ENCODE measurements at places on chromosomes 13 and 19. TPM values are rescaled to one million over a fixed set of nuclear protein-coding genes. Genes with fewer than 3 reads are reported as not detected.

The SPACA4 gene
- not detected for total RNA-seq

The IGFL2 gene
- total RNA-seq: not detected

The PIH1D1 gene
- total RNA-seq: 155 TPM

The LMO7 gene
- total RNA-seq: 24.3 TPM

The IGSF23 gene
- total RNA-seq: not detected

The GPR12 gene
- 0.15 TPM for total RNA-seq

The CDC42EP5 gene
- total RNA-seq: 4.8 TPM

The KATNAL1 gene
- total RNA-seq: 10.2 TPM

The CGB5 gene
- total RNA-seq: not detected

The RYR1 gene
- 10.7 TPM for total RNA-seq

The ZNF823 gene
- total RNA-seq: 2.9 TPM

- no peaks in the 10 kb centered on the region for H3K27me3 ChIP-seq
- no peak overlapping the region for H3K27ac ChIP-seq
- DNase-seq: no peak
These were observed 703 bp downstream of the RASGRP4 start for GRCh38 chr19:38425222-38425809.

GRCh38 chr13:113046128-113046882 lies 59.3 kb upstream of the F7 start:
- H3K27ac ChIP-seq: no peak overlapping the region
- no peaks in the 10 kb centered on the region for H3K27me3 ChIP-seq
- H3K4me3 ChIP-seq: no peak overlapping the region

GRCh38 chr13:114314074-114314912 lies at the start of gene CHAMP1:
Gene CHAMP1 (plus strand): TSS chr13:114314503. CDS start chr13:114323843, 9,340 bp downstream.
- H3K4me3 ChIP-seq: peak within 1 kb of the TSS; percentile 72
- peaks cover 3% of the 10 kb centered on the region for H3K36me3 ChIP-seq
- peak; percentile 59 for DNase-seq
- no peaks in the 10 kb centered on the region for H3K27me3 ChIP-seq
- no peaks in the 10 kb centered on the region for H3K4me1 ChIP-seq

DNA sequence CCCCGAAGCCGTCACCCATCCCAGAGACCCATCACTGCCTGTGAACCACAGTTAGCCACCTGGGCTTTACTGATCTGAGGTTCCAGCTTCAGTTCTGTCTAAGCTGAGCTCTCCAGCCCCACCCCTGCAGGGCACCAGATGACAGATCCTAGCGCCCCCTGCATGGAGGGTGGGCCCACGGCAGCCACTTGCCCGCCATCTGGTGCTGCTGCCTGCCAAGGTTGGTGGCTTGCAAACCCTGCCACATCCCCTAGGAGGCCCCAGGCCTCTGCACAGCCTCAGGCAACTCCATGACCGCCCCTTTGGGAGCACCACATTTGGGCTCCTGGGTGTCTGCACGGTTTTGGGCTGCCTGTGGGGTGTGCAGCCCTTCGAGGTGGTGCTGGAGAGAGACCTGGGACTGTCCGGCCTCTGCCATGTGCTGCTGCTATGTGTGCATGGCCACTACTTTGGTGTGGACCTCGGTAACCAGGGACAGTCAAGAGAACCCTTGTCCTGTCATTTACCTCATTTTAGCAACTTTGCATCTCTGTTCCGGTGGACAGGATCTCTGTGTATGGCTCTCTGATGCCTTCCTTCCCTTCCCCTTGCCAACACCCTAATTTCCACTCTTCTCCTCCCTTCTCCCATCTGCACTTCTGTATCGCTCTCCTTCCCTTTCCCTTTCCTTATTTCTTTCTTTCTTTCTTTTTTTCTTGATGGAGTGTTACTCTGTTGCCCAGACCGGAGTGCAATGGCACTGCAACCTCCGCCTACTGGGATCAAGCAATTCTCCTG lies 17.4 kb upstream of the SDHAF1 start:
- DNase-seq: peak; percentile 86
- H3K36me3 ChIP-seq: no peaks in the 10 kb centered on the region
- no peaks in the 10 kb centered on the region for H3K4me1 ChIP-seq
- no peaks in the 10 kb centered on the region for H3K27me3 ChIP-seq
- H3K27ac ChIP-seq: no peak overlapping the region

- H3K4me1 ChIP-seq: no peaks in the 10 kb centered on the region
- DNase-seq: no peak
- no peaks in the 10 kb centered on the region for H3K27me3 ChIP-seq
- 0 out of 2 replicates have a peak overlapping the region, but pooled peaks have one; percentile 15 for H3K27ac ChIP-seq
These were observed 15.2 kb downstream of the TNNT1 start for GRCh38 chr19:55133639-55134444.

DNA sequence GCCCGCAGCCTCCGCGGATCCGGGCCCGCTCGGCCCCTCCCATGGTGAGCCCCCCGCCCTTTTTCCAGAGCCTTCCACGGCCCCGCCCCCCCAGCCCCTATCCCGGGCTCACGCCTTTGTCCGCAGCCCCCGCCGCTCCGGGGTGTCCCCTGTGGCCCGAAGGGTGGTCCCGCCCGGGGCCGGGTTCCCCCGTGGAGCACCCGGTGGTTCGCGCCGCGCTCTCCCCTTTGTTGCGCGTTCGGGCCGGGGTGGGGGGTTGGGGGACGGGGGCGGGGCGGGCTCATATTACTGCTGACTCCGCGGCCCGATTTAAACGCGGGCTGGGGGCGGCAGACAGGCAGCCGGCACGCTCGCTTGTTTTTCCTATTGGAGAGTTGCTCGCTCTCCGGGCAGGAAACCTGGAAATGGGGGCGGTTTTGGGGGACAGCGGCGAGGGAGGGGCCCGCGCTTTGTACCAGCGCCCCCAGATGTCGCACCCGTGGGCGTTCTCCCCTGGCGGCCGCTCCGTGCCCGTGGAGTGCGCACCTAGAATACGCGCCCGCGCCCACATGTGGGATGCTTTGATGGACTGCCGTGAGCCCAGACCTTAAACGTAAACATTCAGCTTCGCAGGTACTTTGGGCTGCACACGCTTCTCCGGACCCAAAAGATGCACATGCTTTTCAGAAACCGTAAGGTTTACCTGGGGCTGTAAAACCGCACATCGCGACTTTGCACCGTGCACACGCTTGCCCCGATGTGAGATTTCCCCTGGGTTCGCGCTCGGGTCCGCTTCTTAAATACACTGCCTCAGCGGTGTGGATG lies 699 bp downstream of the PTOV1 start:
- H3K4me1 ChIP-seq: peaks cover 7% of the 10 kb centered on the region
- H3K36me3 ChIP-seq: peaks cover 15% of the 10 kb centered on the region
- H3K27ac ChIP-seq: peak overlapping the region; percentile 87
- H3K27me3 ChIP-seq: no peaks in the 10 kb centered on the region

DNA sequence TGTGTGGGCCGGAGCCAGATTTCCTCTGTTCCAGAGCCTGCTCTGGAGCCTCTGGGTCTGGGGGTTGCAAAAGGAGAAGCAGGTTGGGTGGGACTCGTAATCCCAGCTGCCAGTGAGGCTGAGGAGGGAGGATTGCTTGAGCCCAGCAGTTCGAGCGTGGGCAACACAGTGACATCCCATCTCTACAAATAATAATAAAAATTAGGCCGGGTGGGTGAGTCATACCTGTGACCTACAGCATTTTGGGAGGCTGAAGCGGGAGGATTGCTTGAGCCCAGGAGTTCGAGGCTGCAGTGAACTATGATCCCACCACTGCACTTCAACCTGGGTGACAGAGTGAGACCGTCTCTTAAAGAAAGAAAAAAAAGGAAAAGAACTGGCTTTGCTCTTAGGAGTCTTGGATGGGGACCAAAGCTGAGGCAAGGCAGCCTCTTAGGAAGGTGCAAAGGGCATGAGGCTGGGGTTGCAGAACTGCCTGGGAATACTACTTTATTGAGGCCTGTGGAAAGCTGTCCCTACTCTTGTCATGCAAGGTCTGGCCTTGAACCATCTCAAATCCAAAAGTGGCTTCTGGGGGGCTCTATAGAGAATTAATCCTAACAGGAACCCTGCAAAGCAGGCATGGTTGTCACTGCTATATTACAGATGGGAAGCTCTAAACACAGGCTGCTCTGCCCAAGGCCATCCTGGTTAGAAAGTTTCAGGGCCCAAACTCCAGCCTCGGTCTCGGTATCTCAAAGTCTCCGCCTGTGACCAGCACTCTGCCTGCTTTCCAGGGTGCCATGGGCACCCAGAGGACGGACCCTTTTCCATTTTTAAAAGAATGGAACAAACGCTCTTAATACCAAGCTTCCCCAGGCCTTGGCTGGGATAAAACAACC lies 880 bp upstream of the C19orf12 start:
- H3K4me1 ChIP-seq: no peaks in the 10 kb centered on the region
- no peaks in the 10 kb centered on the region for H3K36me3 ChIP-seq
- peak overlapping the region; percentile 69 for H3K4me3 ChIP-seq
- DNase-seq: no peak

- peak within 1 kb of the TSS; percentile 20 for H3K4me3 ChIP-seq
- no peaks in the 10 kb centered on the region for H3K36me3 ChIP-seq
These were observed at the start of gene ICAM4 for GRCh38 chr19:10286803-10287737. Gene ICAM4 (plus strand): TSS chr19:10286955. CDS start chr19:10287013, 58 bp downstream.

DNA sequence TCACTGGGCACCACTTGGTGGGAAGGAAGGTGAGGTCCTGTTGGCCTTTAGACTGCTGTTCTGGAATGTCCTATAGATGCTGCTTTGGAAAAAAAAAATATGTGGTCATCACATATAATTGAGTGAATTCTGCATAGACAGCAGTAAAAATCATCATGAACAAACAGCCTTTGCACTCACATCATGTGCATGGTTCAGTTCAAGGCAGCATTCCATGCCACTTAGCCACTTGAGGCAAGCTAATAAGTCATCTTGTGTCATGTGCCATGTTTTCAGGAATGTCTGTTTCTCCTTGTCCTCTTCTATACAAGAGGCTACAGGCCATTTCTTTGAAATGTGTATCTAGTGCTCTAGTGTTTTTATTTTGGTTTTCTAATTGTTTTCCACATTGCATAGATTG lies 43.9 kb upstream of the TSC22D1 start:
- H3K4me1 ChIP-seq: no peaks in the 10 kb centered on the region
- no peak overlapping the region for H3K4me3 ChIP-seq
- H3K36me3 ChIP-seq: no peaks in the 10 kb centered on the region

DNA sequence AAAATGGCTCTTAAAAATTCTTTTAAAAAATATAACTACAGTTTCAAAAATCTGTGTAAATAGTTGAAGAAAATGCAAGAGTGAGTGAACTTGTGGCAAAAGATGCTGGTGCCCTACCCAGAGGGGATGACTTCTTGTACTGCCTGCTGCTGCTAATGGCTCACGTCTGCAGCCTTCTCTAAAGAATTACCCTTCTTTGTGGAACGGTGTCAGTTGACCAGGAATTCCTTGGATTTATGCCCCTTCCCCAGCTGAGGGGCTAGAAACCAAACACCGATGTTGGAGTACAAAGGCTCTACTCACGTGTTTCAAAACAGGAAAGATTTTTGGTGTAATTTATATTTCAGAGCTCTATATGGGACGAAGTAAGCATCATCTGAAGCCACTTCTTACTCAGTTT lies 1582.8 kb downstream of the OLFM4 start:
- no peaks in the 10 kb centered on the region for H3K27me3 ChIP-seq
- no peak for DNase-seq
- no peak overlapping the region for H3K4me3 ChIP-seq
- H3K27ac ChIP-seq: no peak overlapping the region

GRCh38 chr13:20407759-20408158 lies 117.9 kb downstream of the CRYL1 start:
- H3K36me3 ChIP-seq: no peaks in the 10 kb centered on the region
- H3K27ac ChIP-seq: no peak overlapping the region
- no peak overlapping the region for H3K4me3 ChIP-seq
- peaks cover 13% of the 10 kb centered on the region for H3K4me1 ChIP-seq
- H3K27me3 ChIP-seq: peaks cover 3% of the 10 kb centered on the region
- no peak for DNase-seq

GRCh38 chr19:4922530-4923275 lies 13.4 kb downstream of the UHRF1 start:
- H3K27ac ChIP-seq: no peak overlapping the region
- H3K36me3 ChIP-seq: no peaks in the 10 kb centered on the region
- no peak for DNase-seq
- no peak overlapping the region for H3K4me3 ChIP-seq
- no peaks in the 10 kb centered on the region for H3K27me3 ChIP-seq

DNA sequence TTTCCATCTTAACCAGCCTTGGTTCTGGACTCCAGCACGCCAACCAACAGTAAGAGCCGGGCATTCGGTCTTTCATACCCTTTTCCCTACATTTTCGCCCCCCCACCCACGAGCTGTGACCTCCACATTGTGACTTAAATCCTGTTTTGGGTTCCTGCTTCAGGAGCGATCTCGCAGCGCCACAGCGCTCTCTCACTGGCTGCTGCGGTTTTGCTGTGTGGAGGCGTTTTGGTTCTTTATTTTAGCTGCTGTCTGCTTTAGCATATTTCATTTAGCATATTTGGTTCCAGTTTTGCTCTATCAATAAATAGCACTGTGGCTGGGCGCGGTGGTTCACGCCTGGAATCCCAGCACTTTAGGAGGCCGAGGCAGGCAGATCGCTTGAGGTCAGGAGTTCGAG lies 19.5 kb upstream of the SLC39A3 start:
- no peaks in the 10 kb centered on the region for H3K4me1 ChIP-seq
- H3K27me3 ChIP-seq: no peaks in the 10 kb centered on the region
- H3K27ac ChIP-seq: no peak overlapping the region
- H3K36me3 ChIP-seq: peaks cover 55% of the 10 kb centered on the region

DNA sequence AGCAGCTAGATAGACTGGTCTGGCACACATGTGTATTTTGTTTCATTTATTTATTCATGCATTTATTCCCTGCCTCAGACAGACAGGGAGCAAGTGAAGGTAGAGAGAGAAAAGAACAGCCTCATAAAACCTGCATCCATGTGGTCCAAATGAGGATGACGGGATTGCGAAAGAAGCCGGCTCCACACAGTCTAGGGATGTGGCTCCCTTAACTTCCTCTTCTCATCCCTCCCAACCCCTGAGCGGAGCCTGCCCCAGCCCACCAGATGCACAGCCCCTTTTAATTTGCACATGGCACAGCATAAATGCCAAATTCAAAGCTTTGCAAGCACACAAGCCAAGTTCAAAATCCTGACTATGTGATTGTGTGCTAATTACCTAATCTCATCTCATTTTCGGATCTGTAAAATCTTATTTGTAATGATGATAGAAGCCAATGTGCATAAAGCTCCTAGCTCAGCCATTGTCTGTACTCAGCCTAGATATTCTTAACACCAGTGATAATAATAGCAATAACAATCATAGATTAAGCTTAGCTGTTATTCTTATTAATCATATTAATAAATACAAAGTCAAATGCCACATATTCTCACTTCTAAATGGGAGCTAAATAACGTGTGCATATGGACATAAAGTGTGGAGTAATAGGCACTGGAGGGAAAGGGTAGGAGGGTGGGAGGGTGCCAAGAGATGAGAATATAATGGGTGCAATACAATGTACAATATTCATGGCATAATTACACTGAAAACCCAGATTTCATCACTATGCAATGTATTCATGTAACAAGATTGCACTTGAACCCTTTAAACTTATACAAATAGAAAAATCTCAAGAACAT lies 156.3 kb downstream of the DCT start:
- H3K36me3 ChIP-seq: no peaks in the 10 kb centered on the region
- H3K27me3 ChIP-seq: no peaks in the 10 kb centered on the region
- H3K4me3 ChIP-seq: no peak overlapping the region
- H3K4me1 ChIP-seq: peaks cover 7% of the 10 kb centered on the region

GRCh38 chr13:71577127-71577526 lies 289.9 kb downstream of the DACH1 start:
- H3K27ac ChIP-seq: no peak overlapping the region
- H3K36me3 ChIP-seq: no peaks in the 10 kb centered on the region
- no peaks in the 10 kb centered on the region for H3K27me3 ChIP-seq
- no peaks in the 10 kb centered on the region for H3K4me1 ChIP-seq
- no peak for DNase-seq

GRCh38 chr13:30697177-30697953 lies 38.0 kb upstream of the ALOX5AP start:
- no peak overlapping the region for H3K4me3 ChIP-seq
- no peaks in the 10 kb centered on the region for H3K27me3 ChIP-seq
- peaks cover 5% of the 10 kb centered on the region for H3K4me1 ChIP-seq
- H3K27ac ChIP-seq: no peak overlapping the region
- no peak for DNase-seq

- H3K27me3 ChIP-seq: no peaks in the 10 kb centered on the region
- H3K4me3 ChIP-seq: no peak overlapping the region
- H3K36me3 ChIP-seq: peaks cover 46% of the 10 kb centered on the region
- H3K27ac ChIP-seq: no peak overlapping the region
- no peak for DNase-seq
These were observed 2.6 kb downstream of the CIRBP start for GRCh38 chr19:1271528-1272422.
